NCI-H187 (cell line): ENCODE measurements at places on chromosomes 7 and 10.
A peak's percentile ranks its signal among the peaks of the same experiment; 100 is the strongest.

- DNase-seq: no peak
Observed at GRCh38 chr10:59354434-59354833, 7.9 kb downstream of the FAM13C start.

DNA sequence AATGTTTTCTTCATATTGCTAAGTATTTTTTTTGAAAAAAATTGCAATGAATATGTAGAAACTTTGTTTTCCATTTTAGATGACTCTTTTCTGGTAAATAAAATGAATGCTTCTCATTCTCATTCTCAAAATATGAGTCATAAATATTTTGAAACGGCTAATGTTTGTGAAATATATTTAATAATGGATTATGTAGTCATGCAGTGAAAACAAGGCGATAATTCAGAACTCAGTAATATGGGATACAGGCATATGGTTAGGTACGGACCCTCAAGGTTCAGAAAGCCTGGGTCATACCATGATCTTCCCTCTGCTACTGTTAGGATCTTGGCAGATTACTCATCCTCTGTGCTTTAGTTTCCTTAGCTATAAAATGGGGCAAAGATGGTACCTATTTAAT is 46.2 kb upstream of the SLC39A12 start:
- no peak for DNase-seq

- no peak for DNase-seq
Observed at GRCh38 chr10:110221721-110222261, 14.4 kb downstream of the MXI1 start.

DNA sequence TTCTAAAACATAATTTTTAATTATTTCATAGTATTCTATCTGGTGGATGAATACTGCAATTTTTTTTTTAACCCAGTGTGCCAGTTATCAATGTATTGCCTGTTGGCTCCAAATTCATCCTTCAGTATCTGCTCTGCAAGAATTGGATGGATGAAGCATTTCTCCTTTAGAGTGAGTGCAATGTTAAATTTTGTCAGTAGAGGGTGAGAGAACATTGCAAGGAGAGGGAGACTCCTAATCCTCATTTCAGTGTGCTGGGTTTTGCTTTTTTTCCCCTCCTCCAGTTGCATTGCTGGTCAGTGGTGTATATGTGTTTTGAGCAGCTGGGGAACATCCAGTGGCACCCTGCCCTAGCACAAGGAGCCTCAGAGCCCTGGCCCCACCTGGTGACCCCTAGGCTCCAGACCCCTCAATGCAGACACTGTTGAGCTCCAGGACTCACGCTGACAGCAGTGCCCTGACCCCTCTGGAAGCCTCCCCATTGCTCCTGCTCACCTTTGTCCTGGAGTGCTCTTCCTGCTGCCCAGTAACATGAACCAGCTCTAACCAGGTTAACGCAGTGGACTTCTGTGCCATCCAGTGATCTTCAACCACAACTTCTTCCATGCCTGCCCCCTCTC is 199.4 kb downstream of the USP6NL start:
- no peak for DNase-seq

- peak; percentile 31 for DNase-seq
Observed at GRCh38 chr7:157795643-157796042, 458.8 kb downstream of the DNAJB6 start.

DNA sequence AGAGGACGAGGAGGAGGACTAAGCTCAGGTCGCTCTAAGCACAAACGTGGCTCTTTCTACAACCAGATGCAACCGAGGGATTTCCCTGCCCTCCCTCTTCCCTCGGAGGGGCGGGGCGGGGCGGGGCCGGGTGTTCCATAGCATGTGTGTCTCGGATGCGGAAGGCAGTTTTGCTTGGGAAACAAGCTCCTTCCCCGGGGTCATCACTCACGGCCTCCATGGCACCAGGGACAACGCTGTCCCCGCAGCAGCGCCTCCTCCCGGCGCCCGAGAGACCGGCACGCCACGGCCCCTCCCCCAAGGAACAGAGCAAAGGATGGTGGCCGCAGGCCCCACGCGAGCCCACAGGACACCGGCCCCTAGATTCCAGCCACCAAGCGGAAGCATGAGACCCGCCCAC is 110.5 kb downstream of the PAXIP1 start:
- no peak for DNase-seq

GRCh38 chr10:101130984-101131961 is at the start of gene TLX1:
Gene TLX1, plus strand, starts transcription at chr10:101131300. Its CDS starts 242 bp downstream, at chr10:101131542.
- peak; percentile 67 for DNase-seq

GRCh38 chr10:30756151-30756550 is 126.6 kb upstream of the LYZL2 start:
- no peak for DNase-seq

- DNase-seq: no peak
Observed at GRCh38 chr7:141193066-141193465, 119.2 kb downstream of the TMEM178B start.

GRCh38 chr10:126302826-126303665 is 85.2 kb downstream of the ADAM12 start:
- no peak for DNase-seq

DNA sequence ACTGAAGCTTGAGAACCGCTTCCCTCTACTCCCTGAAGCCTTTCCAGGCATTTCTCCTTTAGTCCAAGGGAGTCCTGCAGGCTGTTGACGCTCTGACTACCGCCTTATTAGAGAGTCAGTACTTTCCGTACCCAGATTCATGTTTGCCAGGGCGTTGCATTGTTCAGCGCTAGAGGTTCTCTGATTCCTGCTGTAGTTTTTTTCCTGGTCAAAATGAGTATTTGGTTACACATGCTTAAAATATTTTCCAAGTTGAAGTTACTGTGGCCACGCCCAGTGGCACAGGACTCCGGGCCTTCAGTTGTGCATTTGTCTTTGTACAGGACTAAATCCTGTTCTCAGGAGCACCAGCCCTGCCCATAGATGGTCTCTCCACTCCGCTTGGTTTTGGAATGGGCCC is 7.9 kb downstream of the MTURN start:
- no peak for DNase-seq

DNA sequence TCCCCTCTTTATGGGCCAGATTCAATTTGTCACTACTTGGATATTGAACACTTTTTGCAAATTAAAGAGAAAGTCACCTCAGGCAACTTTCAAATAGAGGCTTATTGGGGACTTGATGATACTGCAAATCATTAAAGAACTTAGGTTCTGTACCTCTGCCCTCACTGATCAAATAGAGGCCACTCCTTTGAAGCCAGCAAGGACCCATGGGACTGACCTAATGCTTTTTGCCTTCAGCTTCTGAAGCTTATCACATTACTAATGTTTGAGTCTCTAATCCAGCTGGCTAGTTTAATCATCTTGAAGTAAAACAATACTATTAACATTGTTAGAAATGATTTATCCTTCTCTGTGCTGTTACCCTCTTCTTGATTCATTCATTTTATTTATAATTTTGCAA is 93.0 kb upstream of the ZNF800 start:
- DNase-seq: no peak

GRCh38 chr10:32971536-32972091 is 13.6 kb upstream of the ITGB1 start:
- peak; percentile 55 for DNase-seq

DNA sequence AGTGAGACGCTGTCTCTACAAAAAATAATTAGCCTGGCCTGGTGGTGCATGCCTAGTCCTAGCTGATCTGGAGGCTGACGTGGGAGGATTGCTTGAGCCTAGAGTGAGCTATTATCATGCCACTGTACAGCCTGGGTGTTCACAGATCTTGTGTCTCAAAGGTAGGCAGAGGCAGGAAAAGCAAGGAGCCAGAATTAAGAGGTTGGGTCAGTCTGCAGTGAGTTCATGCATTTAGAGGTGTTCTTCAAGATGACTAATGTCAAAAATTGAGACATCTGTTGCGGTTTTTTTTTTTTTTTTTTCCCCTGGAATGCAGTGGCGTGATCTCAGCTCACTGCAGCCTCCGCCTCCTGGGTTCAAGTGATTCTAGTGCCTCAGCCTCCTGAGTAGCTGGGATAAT is 5.4 kb downstream of the PPIA start:
- DNase-seq: no peak

DNA sequence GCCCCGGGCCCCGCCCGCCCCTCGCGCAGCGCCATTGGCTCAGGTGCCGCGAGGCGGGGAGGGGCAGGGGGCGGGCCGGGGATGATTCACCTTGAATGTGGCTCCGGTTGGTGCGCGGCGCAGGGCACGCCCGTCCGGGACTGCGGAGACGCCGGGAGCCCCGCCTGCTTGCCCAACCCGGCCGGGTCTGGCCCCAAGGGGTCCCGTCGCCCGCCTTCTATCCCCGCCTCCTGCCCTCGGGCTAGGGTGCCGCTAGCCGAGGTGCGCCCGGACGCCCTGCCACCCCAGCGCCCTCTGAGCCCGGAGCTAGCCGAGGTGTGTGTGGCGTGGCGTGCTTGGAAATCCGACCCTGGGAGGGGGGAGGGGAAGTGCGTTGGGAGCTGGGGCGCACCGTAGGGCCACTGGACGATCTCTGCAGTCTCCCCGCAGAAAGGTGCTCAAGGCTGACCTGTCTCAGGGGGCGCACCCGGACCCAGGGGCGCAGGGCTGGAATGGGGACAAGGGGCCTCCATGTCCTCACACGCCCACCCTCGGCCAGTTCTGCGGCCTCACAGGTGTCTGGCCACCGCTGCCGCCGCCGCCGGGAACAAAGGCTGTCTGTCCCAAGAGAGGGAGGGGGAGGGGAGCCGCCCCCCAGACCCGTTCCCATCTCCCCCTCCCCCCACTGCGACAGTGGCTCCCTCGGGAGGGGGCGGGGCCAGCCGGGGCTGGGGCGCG is 168.9 kb downstream of the NRF1 start:
- peak; percentile 95 for DNase-seq

GRCh38 chr7:41139789-41140188 is 563.1 kb downstream of the INHBA start:
- no peak for DNase-seq

GRCh38 chr7:47513741-47514241 is 68.1 kb downstream of the TNS3 start:
- DNase-seq: no peak

DNA sequence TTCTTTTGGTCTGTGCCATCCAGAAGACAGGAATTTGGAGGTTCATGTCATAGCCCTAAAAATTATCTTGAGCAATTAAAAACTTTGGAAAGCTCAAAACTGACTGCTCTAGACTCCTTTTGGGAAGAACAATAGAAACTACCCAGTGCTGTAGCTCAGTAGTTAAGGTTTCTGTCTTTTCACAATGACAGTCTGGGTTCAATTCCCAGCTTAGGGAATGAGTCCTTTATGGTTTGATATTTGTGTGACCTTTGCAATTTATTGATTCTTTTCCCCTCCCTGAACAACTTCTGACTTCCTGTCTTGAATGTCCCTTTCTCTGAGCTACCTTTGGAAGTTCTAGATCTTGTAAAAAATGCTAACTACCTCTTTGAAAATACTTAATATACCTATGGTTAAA is 603.3 kb upstream of the IGFBP3 start:
- DNase-seq: no peak

DNA sequence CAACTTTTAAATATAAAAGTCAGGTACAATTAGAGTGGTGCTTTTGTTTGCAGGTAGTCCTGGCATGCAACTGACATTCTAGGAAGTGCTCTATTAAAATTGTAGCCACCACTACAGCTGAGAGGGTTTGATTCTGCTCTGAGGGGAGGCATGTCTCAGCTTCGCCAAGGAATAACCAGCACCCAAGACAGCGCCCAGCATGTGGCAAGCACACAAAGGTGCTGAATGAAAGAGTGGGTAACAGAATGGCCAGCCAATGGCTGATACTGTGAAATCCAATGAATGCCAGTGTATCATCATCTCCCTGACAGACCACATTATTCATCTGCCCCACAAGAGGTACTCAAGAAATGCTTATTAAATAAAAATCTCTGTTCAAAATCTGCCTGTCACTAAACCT is 6.9 kb downstream of the PARP12 start:
- DNase-seq: no peak

- no peak for DNase-seq
Observed at GRCh38 chr7:82319674-82320118, 123.9 kb downstream of the CACNA2D1 start.

DNA sequence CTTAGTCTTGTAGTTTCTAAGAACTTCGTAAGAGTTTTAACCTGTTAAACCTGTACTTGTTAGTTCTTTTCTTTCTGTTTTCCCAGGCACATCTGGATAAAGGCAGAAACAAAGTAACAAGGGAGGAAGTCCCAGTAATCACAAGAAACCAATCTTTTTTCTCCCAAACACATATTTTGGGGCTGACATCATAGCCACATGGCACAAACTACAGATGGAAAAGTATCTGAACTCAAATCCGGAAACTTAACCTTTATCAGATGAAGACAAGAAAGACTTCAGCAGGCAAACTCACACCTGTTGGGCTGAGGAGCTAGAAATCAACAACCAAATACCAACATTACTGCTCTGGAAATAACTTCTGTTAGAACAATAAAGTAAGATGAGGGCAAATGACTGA is 67.1 kb downstream of the CUBN start:
- DNase-seq: no peak

- DNase-seq: no peak
Observed at GRCh38 chr10:48751730-48752129, 67.1 kb downstream of the WDFY4 start.

GRCh38 chr7:33792041-33792440 is 113.3 kb upstream of the BMPER start:
- DNase-seq: no peak

- DNase-seq: no peak
Observed at GRCh38 chr10:100882252-100882651, 30.5 kb upstream of the SLF2 start.

DNA sequence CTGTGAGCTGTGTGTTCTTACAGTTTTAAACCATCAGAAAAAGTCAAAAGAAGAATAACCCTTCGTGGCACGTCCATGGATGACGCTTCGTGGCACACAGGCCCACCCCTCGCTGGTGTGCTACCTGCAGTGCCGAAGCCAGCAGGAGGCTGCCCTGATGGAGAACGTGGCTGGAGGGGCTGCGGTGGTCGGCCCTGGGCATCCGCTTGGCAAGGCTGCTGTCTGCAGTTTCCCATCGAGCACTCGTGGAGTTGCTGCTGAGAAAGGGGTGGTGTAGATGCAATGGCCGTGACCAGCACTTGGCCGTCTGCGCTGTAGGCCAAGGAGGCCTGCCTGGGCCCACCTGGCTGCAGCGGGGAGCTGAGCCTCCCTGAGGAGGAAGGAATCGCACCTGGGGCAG is 3.2 kb upstream of the ADGRA1 start:
- DNase-seq: no peak

DNA sequence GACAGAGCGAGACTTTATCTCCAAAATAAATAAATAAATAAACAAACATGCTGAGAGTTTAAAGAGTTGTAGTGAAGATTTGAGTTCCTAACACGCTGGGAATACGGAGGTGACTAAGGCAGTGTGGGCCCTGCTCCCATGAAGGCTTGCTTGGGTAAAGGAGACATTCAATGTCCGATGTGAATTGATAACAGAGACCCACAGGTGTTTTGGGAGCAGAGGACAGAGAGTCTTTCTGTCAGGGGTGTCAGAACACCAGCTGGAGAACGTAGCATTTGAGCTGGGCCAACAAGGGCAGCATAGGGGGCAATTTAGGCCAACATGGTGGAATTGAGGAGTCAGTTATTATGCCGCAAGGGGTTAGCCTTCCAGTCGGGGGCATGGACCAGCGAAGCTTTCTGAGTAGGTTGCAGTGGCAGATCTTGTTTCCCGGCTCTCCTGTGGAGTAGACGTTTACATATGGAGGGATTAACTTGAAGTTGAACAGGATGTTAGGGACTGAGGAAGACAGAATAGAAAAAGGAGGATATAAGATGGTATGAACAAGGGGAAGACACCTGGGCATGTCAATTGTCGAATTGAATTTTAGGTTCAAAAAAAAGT is 5.6 kb downstream of the PROSER2 start:
- no peak for DNase-seq

- DNase-seq: no peak
Observed at GRCh38 chr10:59536167-59537014, 173.3 kb downstream of the SLC16A9 start.
